ENCODE measurements at places on chromosomes 13 and 19.

DNA sequence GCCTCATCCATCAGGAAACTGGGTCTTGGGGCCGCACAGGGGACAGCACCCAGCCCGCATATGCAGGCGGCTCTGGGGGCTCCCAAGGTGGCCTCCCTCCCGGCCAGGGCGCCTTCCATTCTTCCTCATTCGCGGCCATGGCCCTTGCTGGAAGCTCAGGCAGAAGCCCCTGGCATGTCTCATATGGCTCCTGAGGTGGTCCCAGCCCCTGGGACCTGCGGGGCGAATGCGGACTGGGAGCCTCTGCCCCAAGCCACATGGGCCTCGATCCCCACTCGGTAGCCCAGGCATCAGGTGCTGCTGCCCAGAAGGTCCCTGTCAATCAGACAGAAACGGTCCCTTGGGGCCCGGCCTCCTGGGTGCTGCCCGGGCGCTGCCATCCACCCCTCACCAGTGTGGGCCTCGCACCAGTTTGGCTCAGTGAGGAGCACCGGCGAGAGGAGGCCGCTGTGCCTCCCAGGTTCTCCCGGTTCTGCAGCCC, 301.6 kb downstream of the TEX29 start:
- DNase-seq: no peak

DNA sequence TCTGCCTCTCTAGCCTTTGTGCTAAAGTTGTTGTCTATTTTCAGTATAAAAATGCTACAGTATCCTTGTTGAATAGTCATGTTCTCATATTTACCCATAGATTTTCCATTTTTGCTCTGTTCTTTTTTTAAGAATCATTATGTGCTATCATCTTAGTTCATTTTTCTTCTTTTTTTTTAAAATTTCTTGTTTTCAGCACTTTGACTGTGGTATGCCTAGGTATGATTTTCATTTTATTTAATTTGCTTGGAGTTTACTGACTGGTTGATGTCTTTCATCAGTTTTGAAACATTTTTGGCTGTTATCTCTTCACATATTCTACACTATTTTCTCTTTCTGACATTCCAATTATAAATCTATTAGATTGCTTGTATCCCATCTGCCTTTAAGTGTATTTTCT, 192.9 kb downstream of the PDS5B start:
- DNase-seq: no peak

GRCh38 chr19:17325881-17326594, 8.6 kb downstream of the ANO8 start:
- DNase-seq: no peak

DNA sequence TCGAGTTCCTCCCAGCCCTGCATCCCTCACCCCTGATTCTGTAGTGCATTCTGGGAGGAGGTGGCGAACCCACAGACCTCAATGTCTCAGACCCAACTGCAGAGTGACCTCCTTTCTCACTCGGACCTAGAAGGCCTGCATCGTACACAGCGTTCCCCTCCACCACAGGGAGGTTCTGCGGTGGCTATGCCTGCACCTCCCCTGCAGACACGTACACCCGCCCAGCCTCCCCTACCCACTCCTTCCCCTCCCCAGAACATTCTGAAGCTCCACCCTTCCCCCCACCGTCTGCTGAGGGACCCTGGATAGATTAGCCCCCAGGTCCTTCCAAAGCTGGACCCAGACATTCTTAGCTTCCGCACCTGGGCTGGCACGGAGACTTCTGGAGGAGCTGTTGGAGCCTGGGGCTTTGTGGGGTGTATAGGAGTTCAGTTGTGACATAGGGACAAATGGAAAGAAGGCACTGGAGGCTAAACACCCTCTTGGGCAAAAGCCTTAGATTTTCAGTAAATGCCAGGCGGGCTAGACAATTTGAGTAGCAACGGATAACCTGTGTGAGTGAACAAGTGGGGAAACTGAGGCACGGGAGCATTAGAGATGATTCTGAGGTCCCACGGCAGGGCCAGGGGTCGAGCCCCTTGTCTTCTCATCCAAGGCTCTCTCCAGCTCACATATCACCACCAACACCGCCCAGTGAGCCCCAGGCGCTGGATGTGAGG, 420 bp upstream of the FSD1 start:
- DNase-seq: no peak

DNA sequence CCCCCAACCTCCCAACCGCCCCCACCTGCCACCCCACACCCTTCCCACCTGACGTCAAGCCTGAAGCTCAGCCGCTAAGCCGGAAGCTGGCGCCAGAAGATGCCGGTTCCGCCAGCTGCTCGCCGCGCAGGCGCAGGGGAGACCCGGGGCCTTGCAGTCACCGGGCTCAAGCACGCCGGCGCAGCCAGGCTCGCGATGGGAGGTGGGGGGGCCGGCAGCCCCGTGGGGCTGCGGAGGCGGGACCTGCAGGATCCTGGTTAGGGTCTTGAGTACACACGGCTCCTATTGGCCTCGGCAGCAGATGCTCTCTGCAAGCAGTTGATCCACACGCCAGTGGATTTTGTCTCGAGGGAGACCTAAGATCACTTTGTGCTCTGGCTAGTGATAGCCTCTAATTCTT, at the start of gene LIG4:
LIG4 (minus strand) TSS at position 101 of the 400 bp plus-strand sequence. CDS start 4,268 bp downstream, outside the sequence.
- DNase-seq: peak; percentile 84

DNA sequence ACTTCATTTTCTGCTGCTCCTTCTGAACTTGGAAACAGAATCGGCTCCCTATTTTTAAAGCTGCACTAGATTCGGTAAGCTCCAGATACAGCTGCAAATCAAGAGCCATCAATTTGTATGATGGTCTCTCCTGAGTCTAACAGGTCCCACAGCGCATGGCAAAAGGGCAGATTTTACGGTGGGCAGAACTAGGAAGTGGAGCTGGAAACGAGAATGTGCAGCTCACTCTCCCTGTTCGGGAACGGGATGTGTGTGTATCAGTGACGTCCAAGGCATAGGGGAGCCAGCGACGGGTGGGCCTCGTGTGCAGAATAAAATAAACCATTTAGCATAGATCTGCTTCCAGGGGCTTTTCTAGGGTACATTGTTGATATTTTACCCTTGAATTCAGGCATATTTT, 74.2 kb downstream of the COL4A1 start:
- DNase-seq: no peak

GRCh38 chr13:41837629-41838028, 123.3 kb downstream of the VWA8 start:
- DNase-seq: no peak

GRCh38 chr19:41564515-41565378, 11.2 kb upstream of the CEACAM21 start:
- DNase-seq: no peak

DNA sequence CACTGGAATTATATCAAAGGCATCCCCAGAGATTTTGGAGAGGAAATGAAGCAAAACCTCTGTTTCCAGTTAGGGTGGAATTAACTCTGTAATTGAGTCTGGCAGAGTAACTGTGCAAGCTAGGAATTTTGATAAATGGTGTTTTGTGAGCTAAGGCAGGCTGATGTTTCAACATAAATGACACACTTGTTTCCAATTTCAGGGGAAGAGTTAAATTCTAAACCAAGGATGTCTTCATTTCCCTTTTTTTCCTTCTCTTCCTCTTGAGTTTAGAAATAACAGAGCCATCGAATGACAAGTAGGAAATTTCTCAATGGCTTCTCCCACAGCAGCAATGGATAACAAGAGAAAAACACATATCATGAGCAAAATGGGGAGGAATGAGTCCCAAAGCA, 131.2 kb downstream of the IRS2 start:
- DNase-seq: no peak

DNA sequence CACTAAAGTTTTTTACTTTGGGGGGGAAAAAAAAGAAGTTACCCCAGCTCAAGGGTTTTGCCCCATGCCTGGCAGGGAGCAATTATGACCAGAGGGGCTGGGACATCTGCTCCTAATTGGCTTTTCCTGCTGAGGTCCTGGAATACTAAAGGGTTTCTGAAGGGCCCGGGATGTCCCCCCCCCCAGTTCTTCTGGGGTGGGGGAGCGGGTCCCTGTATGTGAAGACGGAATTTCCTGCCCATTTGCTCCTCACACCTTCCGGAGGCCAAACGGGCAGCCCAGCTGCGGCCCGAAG, 1.1 kb upstream of the DLL3 start:
- no peak for DNase-seq

DNA sequence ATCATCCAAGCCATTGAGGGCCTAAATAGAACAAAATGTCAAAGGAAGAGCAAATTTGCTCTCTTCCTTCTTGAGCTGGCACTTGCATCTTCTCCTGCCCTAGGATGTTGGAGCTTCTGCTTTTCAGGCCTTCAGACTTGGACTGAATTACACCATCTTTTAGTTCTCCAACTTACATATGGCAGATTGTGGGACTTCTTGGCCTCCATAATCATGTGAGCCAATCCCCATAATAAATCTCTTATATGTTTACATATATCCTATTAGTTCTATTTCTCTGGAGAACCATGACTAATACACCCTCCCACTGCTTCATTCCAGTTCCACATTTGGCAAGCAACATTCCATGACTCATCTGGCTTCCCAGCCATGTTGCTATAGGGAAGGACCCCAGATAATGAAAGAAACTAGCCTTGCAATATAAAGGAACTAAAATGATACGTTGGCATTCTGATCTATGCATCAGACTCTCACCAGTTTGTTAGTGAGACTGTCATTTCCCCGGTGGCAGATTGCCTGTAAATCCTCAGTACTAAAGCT, 11.0 kb upstream of the ACOD1 start:
- no peak for DNase-seq

DNA sequence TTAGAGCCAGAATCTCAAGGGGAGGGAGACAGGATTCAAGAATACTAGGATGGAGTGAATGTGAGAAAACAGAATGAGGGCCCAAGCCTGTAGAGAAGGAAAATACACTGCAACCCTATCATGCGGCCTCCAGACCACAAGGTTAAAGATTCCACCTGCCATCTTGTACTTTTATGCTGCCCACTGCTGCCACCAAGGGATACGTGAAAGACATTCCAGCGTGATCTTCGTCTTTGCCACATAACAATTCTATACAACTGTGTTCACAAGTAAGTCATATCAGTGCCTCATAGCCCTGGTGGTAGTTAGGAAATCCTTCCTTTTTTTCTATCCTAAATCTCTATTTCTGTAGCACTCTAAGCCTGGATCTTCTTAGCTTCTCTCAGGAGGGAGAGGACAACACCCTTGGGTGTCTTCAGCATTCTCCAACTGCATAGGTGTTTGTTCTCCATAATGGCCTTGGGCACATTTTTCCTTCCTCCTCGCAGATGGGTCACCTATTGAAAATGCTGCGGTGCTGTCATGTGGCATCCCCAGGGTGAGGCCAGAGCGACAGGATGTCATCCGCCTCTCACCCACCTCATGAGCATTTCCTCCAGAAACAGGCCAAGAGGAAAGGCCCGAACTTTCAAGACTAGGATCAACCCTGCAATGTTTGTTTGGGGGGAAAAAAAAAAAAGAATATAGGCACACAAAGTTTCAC, 13.6 kb downstream of the TPT1 start:
- no peak for DNase-seq

DNA sequence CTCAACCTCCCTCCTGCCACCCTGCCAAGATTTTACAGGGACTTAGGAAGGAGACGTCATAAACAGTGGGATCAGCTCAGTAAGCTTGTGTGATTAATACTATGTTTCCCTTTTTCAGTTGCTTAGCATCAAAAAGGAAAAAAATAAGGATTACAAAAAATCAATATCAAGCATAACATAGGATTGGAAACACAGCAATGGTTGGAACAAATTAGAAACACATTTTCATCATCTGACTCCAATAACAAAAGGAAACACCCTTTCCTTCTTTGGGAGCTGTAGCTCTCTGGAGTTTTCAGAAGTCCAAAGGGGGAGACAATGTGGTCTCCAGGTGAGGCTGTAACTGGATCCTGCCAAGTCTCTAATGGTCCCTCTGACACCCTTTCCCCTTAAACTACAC, 233.4 kb downstream of the B3GLCT start:
- DNase-seq: no peak

DNA sequence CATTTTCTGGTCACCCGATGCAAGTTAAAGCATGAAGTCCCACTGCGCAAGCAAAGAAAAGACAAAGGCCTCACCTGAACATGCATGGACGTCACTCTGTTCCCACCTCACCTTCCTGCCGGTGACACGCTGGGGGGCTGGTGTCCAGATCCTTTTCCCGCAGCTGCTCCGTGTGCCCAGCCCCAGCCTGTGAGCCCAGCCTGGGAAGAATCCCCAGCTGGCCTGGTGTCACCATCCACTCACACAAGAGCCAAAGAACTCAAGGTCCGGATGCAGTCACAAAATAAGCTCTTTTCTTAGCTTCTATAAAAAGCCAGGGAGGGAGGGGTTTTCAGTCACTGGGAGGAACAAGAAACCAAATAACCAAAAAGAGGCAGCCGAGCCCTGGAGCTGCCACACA, 249.9 kb downstream of the COL4A1 start:
- no peak for DNase-seq

GRCh38 chr19:14103310-14103709, 12.8 kb upstream of the SAMD1 start:
- DNase-seq: no peak

DNA sequence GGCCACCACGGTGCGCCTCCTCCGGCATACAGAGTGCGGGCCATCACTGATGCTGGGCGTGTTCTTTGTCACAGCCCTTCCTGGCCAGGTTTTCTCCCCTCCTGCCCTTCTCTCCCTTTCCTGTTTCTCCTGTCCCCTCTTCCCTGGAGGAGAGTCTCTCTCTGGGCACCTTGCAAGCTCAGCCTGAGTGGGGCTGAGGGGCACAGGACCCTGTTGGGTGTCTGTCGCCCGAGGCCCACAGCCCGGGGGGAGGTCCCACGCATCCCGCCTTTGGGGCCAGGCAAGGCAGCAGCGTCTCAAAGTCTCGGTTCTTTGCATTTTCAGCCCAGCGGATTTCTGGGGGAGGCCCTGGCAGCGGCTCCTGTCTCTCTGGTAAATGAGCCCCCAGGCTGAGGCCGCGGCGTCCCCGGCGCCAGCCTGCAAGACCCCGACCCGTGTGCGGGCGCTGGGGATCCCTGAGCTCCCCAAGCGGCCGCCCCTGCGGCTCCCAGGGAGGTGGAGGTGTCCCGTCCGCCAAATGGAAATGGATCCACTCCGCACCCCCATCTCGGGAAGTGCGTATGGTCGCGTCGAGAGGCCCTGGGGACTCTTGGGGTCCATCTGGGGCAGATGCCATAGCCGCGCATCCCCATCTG, 47.2 kb downstream of the COMP start:
- DNase-seq: no peak

- DNase-seq: no peak
Measured at GRCh38 chr13:99559560-99559959, 58.3 kb downstream of the TM9SF2 start.

DNA sequence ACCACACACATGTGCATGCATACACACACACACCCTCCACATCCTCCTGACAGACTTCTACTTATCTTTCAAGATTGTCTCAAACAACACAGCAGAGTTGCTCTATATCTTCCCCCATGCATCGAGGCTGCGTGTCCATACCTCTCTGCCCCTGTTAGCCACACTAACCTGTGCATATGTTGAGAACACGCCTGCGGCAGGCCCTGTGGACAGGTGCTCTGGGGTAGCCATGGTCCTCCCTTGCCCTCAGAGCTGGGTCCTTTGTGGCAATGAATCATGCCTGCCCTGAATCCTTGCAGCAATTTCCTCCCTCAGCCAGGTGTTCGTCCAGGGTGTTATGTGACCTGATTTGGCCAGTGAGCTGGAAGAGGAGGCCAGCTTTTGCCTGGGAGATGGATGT, 213.3 kb downstream of the KATNAL1 start:
- DNase-seq: no peak

GRCh38 chr19:46860846-46861690, at the start of gene ARHGAP35:
Gene ARHGAP35, plus strand, starts transcription at chr19:46860997. Its CDS starts 57,679 bp downstream, at chr19:46918676.
- DNase-seq: peak; percentile 72
